Fibroblast of skin of abdomen (primary cell): ENCODE measurements at places on chromosomes 6 and 20.

DNA sequence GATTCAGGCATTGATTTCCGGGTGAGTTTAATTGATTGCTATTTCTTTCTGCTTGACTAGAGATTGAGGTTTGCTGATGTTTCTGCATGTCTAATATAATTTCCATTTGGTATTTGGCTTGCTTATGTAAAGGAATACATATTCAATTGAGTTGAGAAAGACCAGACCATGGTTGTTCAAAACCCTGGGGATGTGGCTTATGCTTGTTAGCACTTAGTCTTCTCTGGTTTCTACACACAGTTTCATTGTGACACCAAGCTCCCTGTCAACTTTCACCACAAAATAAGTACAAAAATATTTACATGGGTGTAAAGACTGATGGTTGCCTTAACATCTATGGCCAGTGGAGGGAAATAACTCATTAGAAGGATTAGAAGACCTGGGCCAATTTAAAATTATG lies 209.6 kb downstream of the CDH26 start:
- DNase-seq: no peak

- peak; percentile 39 for DNase-seq
Observed at GRCh38 chr6:12962987-12963386, 246.4 kb downstream of the PHACTR1 start.

DNA sequence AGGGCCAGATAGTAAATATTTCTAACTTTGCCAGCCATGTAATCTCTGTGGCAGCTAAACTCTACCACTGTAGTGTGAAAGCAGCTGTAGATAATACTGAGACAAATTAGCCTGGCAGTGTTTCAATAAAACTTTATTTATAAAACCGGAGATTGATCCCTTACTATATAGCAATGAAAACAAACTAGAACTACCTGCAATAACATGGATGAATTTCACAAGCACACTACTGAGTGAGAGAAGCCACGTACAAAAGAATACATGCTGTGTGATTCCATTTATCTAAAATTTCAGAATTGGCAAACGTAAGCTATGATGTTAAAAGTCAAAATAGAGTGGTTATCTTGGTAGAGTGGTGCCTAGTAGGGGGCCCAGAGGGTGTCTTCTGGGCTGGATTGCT lies 198.7 kb upstream of the SGK1 start:
- no peak for DNase-seq

- no peak for DNase-seq
Observed at GRCh38 chr20:20344476-20344875, 23.4 kb upstream of the INSM1 start.

GRCh38 chr6:153449279-153449678 lies 318.2 kb upstream of the RGS17 start:
- no peak for DNase-seq

- peak; percentile 13 for DNase-seq
Observed at GRCh38 chr20:58482416-58482815, 32.8 kb downstream of the APCDD1L start.

- peak; percentile 91 for DNase-seq
Observed at GRCh38 chr20:44180814-44181213, 6.2 kb downstream of the JPH2 start.

GRCh38 chr20:50396623-50397022 lies 113.6 kb upstream of the PTPN1 start:
- DNase-seq: no peak

GRCh38 chr6:98946266-98946878 lies 1.4 kb downstream of the FBXL4 start:
- no peak for DNase-seq

DNA sequence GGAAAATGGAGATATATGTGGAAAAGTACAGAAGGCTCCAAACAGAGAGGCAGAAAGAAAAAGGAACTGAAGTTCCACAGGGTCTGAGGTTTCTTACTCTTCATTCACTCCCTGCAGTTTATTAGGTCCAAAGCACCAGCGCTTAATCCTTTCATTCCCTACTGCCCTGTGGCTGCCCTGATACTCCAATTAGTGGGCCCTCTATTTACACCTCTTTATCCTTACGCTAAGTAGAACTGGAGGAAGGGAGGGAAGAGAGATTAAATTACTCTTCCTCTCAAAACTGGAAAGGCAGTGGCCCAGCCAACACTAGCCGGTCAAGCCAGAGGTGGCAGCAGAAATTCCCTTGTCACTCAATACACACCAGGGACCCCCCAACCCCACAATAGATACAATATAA lies 20.4 kb downstream of the TRERF1 start:
- DNase-seq: no peak

GRCh38 chr6:121235386-121235785 lies 98.9 kb downstream of the TBC1D32 start:
- DNase-seq: no peak

DNA sequence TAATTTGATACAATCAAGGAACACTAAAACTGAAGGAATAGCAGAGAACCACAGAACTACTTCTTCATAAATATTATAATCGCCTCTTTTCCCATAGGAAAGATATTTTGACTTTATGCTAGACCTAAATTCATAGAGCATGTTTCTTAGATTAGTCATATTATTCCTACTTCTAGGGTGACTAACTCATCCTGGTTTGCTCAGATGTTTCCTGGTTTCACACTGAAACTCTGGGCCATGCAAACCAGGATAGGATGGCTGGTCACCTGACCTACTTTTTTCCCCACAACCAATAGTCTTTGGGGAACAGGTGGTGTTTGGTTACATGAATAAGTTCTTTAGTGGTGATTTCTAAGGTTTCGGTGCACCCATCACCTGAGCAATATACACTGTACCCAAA lies 42.8 kb downstream of the MMS22L start:
- DNase-seq: peak; percentile 63

DNA sequence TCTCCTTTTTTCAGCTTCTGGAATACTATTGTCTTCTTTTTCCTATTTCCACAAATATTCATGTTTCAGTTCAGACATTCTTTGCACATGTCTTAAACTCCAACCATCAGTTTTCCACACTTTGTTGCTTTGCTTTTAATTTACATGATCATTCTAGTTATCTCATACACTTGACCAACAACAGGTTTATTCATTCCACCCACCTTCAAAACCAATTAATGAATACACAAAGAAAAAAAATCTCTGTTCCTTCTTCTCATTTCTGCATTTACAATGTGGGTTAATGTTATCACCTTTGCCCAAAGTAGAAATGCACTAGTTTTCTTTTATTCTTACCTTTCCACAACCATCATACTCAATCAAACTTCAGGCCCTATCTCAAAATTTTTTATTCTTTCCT lies 216.7 kb downstream of the FRK start:
- DNase-seq: no peak

DNA sequence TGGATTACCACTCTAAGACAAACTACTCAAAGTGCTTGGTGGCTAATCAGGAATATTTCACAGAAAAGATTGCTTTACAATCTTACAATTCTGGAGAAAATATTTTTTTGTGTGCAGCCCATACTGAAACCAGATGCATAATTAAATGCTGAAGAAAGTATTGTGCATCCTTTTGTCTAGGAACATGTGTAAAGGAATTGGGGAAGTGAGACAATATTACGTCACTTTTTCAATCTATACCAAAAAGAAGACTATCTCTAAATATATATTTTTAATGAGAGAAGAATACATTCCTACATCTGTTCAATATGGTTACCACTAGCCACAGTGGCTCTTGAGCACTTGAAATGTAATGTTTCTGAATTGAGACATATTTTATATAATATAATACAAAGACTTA lies 992.5 kb upstream of the ADGRB3 start:
- no peak for DNase-seq

DNA sequence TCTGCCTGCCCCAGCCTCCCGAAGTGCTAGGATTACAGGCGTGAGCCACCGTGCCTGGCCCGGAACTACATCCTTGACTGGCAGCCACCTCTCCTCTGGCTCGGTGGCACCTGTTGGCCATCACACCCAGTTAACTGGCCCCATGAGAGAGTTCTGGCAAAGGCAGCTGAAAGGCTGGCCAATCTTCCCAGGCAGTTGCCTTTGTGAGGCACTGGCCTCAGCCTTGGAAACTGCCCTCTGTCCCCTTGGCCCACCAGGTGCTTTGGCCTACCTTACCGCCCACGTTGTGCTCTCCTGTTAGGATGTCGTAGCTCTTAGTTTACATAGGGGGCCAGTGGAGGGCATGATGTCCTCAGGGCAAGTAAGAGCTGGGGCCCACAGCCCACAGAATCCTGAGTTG lies 9.6 kb upstream of the MANBAL start:
- no peak for DNase-seq
